ENCODE measurements at places on chromosomes 6 and 20.

- DNase-seq = no peak
These were observed 75.3 kb upstream of the CCN6 start for GRCh38 chr6:111978532-111979149.

- peak; percentile 64 for DNase-seq
These were observed 6.9 kb upstream of the OSER1 start for GRCh38 chr20:44217342-44218092.

GRCh38 chr20:22732751-22733150 is 148.4 kb upstream of the FOXA2 start:
- no peak for DNase-seq

DNA sequence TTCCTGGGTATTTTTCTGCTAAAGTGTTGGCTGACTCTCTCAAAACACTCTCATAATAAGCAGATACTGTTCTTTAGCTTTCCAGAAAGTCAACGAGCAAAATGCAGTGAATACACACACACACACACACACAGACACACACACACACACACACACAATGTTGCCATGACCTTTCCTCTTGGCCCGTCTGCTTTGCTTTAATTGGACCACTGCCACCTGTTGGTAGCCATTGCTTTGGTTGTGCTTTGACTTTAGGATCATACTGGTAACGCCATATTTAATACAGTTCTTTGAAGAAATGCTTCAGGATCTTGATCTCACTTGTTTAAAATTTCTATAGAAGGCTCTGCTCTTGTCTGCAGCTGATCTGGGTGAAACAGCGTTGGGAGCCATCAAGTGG is 4.4 kb downstream of the FIG4 start:
- DNase-seq = no peak

DNA sequence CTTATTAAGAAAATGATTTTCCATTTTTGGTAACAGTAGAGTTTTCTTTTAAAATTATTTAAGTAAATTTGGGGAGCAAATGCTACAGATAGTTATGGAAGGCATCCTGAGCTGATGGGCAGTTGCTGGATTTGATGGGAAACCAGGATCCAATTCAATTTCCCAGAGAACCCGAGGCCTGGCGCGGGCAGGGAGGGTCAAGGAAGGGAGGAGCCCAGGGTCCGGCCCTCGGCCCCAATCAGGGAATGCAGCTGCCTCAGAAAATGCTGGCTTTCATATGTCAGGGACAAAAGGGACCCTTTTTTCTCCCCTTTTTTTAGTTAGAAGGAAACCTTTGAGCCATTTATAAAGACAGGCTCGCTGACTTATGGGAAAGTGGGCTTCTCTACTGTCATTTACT is 42.1 kb downstream of the CTCFL start:
- DNase-seq = no peak

DNA sequence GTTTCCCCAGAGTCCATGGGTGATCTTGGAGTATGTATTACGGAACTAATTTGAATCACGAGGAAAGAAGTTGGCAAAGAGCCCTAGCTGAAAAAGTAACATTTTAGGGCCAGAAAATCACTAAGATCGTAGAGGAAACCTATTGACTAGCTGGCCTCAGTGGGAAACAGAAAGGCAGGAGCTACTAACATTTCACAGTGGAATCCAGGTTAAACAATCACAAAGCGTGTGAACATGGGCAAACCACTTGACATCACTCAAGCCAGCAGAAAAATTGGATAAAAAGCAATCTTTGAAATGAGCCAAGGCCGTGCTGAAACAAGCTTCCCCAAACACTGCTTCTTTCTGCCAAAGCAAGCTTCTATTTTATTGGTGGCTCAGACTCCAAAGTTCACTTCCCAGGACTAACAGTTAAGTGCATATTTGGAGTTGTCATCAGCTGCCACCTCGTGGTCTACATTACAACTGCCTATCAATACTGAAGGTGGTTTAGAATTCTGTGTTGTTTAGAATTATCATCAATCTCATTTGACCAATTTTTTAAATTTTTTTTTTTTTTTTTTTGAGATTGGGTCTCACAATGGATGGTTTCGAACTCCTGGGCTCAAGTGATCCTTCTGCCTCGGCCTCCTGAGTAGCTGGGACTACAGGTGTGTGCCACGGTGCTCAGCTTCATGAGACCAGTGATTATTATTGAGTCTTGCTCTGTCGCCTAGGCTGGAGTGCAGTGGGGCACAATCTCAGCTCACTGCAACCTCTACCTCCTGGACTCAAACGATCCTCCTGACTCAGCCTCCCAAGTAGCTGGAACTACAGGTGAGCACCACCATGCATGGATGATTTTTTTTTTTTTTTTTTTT is 10.6 kb downstream of the RPS10 start:
- peak; percentile 92 for DNase-seq

DNA sequence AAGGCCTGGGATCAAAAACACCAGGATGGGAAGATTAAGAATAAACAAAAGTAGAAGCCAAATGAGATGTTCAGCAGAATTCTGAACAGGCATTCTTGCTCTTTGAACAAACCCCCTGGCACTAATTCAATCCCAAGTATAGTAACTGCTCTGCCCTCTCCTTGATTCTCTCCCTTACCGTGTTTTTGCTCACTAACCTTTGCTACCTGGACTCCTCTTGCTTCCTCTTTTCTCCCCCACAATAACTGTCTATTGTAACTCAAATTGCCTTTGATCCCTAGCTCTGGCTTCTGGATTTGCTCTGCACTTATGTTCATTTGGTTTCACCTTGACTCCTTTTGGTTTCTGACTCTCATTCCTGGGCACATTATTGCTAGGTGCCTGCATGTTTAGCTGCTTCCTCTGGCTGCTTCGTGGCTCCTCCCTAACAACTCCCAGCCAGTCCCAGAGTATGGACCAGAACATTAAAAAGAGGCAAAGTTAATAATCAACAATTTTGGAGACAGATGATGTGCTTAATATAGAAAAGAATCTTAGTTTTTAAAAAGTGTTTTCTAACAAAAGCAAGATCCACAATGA is 65.4 kb upstream of the PHIP start:
- DNase-seq = no peak

DNA sequence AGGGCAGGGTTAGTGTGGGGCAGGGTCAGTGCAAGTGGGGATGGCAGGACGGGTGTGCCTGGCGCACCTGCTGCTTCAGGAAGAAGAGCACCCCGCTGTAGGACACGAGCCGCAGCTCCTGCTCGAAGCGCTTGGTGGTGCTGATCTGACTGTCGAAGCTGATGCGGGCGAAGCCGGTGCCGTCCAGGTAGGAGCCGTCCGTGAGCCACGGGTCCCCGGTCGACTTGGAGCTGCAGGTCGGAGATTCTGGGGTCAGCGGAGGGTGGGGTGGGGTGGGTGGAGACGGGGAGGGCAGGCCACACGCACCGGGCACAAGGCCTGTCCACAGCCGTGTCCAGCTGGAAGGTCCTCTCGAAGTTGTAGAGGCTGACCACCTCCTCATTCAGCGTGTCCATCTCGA is 10.2 kb downstream of the ADRM1 start:
- DNase-seq = no peak

- no peak for DNase-seq
These were observed 23.3 kb downstream of the EDN1 start for GRCh38 chr6:12313306-12313991.

GRCh38 chr20:6490849-6491248 is 276.6 kb upstream of the BMP2 start:
- no peak for DNase-seq

DNA sequence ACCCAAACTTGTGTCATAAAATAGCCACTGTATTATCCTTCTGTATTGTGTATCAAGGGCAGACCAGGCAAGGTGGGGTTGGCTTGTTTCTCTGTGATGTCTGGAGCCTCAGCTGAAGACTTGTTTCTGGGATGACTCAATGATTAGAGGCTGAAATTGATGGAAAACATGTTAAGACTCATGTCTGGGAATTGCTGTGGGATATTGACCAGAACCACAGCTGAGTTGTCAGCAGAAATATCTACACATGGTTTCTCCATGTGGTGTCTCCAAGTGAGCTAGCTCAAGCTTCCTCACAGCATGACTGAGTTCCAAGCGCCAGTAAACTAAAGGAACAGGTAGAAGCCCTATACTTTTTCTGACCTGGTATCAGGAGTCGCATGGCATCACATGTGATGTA is 128.5 kb upstream of the SYNDIG1 start:
- DNase-seq = no peak

GRCh38 chr6:90466154-90466940 is 120.5 kb downstream of the MAP3K7 start:
- no peak for DNase-seq

GRCh38 chr20:63268671-63269439 is 3.8 kb upstream of the ARFGAP1 start:
- DNase-seq = no peak

GRCh38 chr6:119966484-119966883 is 616.9 kb upstream of the MAN1A1 start:
- DNase-seq = no peak

DNA sequence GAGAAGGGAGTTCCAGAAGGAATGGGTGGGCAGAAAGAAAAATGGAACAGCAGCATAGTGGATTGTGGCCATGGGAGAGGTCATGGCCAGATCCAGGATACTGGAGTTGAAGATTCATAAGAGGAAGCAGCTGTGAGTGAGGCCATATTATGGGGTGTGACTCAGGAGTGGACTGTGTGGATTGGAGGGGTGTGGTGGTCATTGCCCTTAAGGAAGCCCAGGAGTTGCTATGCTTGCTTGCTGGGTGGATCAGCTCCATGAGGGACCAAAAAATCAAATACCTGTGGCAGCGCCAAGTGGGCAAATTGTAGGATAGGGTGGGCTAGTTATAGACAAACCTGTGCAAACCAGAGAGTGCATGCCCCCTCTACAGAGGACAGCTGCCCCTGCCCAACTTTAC is 18.3 kb downstream of the LRRC1 start:
- DNase-seq = no peak

- no peak for DNase-seq
These were observed 95.0 kb downstream of the SCML4 start for GRCh38 chr6:107729098-107729497.

DNA sequence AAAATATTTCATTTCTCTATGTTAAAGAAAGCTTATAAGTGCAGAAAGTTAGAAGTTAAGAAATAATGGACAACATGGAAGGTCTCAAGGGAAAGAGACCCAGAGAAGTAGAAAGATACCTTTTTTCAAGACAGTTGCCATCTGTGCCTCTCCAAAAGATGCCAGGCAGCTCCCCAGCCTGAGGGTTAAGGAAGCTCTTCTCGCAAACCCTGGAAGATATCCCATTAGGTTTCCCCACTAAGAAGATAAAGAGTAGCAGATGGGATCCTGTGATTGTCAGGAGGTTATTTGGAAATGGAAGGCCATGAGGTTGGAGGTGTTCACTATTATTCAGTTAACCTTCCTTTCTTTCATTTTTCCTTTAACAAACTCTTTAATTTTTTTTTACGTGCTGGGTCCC is 110.1 kb upstream of the SIM1 start:
- DNase-seq = no peak

DNA sequence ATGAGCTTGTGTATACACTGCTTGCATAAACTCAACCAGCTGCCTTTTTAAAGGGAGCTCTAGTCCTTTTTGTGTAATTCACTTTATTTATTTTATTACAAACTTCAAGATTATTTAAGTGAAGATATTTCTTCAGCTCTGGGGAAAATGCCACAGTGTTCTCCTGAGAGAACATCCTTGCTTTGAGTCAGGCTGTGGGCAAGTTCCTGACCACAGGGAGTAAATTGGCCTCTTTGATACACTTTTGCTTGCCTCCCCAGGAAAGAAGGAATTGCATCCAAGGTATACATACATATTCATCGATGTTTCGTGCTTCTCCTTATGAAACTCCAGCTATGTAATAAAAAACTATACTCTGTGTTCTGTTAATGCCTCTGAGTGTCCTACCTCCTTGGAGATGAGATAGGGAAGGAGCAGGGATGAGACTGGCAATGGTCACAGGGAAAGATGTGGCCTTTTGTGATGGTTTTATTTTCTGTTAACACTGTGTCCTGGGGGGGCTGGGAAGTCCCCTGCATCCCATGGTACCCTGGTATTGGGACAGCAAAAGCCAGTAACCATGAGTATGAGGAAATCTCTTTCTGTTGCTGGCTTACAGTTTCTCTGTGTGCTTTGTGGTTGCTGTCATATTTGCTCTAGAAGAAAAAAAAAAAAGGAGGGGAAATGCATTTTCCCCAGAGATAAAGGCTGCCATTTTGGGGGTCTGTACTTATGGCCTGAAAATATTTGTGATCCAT is 15.3 kb downstream of the TNFAIP3 start:
- peak; percentile 40 for DNase-seq

GRCh38 chr6:28134716-28135115 is 7.0 kb upstream of the ZKSCAN8 start:
- DNase-seq = peak; percentile 7

- DNase-seq = no peak
These were observed 12.8 kb upstream of the SDCBP2 start for GRCh38 chr20:1341561-1342265.

- DNase-seq = no peak
These were observed 76.7 kb downstream of the CEP162 start for GRCh38 chr6:84150705-84151104.

DNA sequence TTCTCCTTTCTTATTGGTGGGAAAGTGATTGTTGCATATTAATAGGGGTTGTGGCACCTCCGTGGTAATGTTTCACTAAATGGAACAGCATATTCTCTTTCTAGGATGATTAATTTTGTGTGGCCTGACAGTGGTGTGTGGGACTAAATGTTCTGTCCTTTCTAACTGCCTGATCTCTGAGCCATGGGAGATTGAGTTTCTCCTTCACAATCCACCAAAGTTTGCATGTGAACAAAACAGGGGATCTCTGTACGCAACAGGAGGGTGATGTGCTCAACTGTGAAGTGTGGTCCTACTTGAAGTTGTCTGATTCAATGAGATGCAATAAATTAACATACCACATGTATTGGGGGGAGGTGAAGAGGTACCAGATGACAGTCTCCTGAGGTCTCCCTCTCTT is 19.3 kb downstream of the BCAS1 start:
- no peak for DNase-seq

DNA sequence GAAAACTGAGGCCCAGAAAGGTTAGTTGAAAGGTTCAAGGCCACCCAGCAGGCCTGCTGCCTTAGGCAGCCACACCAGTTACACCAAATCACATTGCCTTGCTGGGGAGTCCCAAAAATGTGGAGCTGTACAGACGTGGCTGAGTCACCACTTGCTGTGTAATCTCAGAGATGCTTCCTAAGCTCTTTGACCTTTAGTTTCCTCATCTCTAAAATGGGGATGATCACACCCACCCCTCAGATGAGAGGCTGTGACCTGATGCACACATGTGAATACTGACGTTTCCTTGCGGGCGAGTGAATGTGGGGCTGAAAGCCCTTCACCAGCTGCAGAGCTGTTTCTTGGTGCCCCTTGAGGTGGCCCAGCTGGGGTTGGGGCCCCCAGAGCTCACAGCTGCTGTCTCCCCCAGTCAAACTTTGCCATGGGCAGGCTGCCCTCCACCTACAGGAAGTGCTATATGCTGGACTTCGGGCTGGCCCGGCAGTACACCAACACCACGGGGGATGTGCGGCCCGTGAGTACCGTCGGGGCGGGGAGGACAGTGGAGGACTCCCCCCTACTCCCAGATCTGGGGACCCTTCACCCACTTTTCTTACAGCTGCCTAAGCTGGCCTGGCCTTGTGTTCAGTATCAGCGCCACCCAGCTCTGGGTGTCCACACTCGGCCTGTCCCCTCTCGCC is 11.0 kb downstream of the TTBK1 start:
- DNase-seq = no peak

- no peak for DNase-seq
These were observed 77.3 kb downstream of the CD40 start for GRCh38 chr20:46195264-46196036.

GRCh38 chr6:31573239-31574105 is 1.4 kb downstream of the LTA start:
- no peak for DNase-seq
